Endothelial cell of umbilical vein (primary cell): ENCODE measurements at places on chromosomes 11 and 22.

DNA sequence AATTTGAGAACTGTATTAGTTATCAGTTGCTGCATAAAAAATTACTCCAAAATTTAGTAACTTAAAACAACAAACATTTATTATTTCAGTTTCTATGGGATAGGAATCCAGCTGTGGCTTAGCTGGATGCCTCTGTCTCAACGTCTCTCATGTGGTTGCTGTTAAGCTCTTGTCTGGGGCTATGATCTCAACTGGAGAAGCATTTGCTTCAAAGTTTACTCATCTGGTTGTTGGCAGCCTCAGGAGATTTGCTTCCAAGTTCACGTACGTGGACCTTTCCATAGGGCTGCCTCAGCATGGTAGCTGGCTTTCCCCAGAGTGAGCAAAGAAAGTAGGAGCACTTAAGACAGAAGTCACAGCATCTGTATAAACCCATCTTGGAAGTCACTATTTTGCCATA is 144.9 kb upstream of the SESN3 start:
- DNase-seq: no peak

- DNase-seq: no peak
These were observed 146.4 kb upstream of the TIMP3 start for GRCh38 chr22:32655068-32655467.

GRCh38 chr22:47367993-47368945 is 605.8 kb downstream of the TBC1D22A start:
- no peak for DNase-seq

- no peak for DNase-seq
These were observed 92.8 kb upstream of the LINC01488 start for GRCh38 chr11:69388661-69389060.

DNA sequence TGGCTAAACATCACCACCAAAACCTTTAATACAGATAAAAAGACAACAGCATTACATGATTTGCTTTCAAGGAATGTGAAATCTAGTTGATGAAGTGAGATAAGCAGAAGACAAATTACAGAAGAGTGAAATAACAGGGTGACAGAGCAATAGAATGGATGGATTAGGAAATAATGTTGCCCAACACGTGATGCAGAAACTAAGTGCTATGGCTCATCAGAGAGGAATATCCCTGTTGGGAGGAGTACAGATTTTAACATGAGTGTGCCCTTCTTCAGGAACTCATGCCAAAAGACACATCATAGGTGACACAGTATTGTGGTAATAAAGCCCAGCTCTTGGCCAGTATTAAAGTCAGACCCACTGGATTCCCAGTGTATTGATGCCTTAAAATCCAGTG is 176.6 kb upstream of the RAG2 start:
- DNase-seq: no peak
